Stimulated activated CD8-positive, alpha-beta memory T cell treated with anti-CD3 and anti-CD28 coated beads, Interleukin-15, amount 100 ng/mL, for 4 hours (primary cell): ENCODE measurements at places on chromosomes 12 and 14.

- DNase-seq, result no peak
Observed at GRCh38 chr14:31692376-31692781, 131.2 kb downstream of the NUBPL start.

GRCh38 chr12:46269429-46270241 is 792 bp upstream of the SLC38A1 start:
- peak; percentile 56 for DNase-seq

- no peak for DNase-seq
Observed at GRCh38 chr14:76235628-76236027, 83.9 kb downstream of the GPATCH2L start.

GRCh38 chr12:124919521-124920352 is 5.3 kb upstream of the UBC start:
- DNase-seq, result peak; percentile 43

- no peak for DNase-seq
Observed at GRCh38 chr12:1318327-1319031, 275.9 kb downstream of the FBXL14 start.

DNA sequence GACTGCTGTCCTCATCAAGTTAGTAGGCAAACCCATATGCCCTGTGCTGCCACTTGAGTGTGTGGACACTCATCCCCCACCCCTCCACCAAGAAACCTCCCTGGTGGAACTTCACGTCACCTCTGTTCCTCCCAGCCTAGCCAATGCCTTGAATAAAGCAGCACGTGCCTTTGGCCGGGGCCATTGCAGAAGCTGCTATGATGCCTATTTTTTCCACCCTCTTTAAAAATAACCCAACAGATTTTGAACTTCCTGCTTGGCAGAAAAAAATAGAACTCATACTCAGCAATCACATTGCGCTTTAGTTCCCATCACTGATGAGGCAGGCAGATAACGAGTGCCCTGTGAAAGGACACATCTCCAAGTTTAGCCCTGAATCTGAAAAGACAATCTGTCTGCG is 23.1 kb upstream of the PWP1 start:
- DNase-seq, result no peak

DNA sequence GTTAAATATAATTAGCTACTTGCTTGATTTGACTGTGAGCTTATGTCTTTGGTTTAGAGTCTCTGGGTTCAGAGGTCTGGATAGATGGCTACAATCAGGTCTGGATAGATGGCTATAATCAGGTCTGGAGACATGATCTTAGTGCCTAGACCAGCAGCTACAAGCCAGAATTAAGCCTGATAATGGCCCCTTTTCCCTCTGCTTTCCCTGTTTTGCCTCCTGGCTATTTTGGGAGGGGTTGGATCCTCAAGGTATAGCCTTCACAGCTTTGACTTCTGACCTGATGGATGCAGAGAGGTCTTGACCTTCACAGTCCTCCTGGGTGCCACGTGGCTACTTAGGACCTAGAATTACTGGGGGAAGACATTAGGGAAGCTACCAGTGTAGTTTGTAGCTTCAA is 877.7 kb downstream of the GALC start:
- no peak for DNase-seq
